Heart right ventricle (tissue), 16 donors: ENCODE measurements at places on chromosomes 2 and 18. TPM values are rescaled to one million over a fixed set of nuclear protein-coding genes. Genes with fewer than 3 reads are reported as not detected.

- no peak overlapping the region for H3K4me3 ChIP-seq
- no peaks in the 10 kb centered on the region for H3K36me3 ChIP-seq
- H3K27ac ChIP-seq = no peak overlapping the region
- no peak for DNase-seq
- peaks cover 3% of the 10 kb centered on the region for H3K4me1 ChIP-seq
Measured at GRCh38 chr18:36771245-36771644, 57.6 kb downstream of the TPGS2 start.

DNA sequence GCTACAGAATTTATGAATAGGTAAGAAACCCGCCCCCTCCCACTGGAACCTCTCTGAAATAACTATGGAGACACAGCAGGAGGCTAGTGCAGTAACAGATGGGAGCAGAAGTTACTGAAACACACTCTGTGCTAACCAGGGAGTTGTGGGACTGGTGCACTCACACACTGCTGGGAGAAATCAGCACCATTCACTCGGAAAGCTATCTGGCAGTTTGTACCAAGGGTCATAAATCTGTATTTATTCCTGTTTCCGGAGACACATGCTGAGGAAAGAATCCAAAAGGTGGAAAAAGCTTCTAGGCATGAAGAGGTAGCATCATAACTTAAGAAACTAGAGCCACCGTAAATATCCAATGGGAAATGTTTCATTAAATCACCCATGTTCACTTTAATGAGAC is 39.9 kb downstream of the TGFA start:
- no peak overlapping the region for H3K27ac ChIP-seq
- no peaks in the 10 kb centered on the region for H3K36me3 ChIP-seq
- H3K4me1 ChIP-seq = peaks cover 6% of the 10 kb centered on the region
- no peak for DNase-seq
- H3K4me3 ChIP-seq = no peak overlapping the region
- H3K27me3 ChIP-seq = no peaks in the 10 kb centered on the region

DNA sequence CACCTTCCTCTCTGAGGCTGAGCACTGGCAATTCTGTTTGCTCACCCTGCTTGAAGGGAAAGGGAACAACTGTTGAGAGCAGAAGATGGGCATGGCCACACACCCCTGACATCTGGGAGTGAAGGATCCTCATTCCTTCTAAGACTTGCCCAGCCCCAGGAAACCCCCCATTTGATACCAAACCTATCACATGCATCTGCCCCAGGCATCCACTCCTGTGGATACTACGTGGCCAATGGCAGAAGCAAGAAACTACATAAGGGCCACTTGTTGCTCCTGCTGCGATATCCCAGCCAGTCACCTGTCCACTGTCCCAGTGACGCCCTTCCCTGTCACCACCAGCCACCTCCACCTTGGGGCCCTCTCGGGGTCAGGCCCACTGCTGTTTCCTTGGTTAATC is 185.2 kb downstream of the SMAD2 start:
- H3K27me3 ChIP-seq = peaks cover 24% of the 10 kb centered on the region
- H3K4me3 ChIP-seq = no peak overlapping the region
- H3K27ac ChIP-seq = no peak overlapping the region
- no peaks in the 10 kb centered on the region for H3K36me3 ChIP-seq

The DLX1 gene
- total RNA-seq = not detected

The TMEM178A gene
- 1.3 TPM for total RNA-seq

The DAPL1 gene
- not detected for total RNA-seq

The MDH1B gene
- total RNA-seq = 2.8 TPM
